Fibroblast of skin of scalp (primary cell): ENCODE measurements at places on chromosomes 1 and 21.

DNA sequence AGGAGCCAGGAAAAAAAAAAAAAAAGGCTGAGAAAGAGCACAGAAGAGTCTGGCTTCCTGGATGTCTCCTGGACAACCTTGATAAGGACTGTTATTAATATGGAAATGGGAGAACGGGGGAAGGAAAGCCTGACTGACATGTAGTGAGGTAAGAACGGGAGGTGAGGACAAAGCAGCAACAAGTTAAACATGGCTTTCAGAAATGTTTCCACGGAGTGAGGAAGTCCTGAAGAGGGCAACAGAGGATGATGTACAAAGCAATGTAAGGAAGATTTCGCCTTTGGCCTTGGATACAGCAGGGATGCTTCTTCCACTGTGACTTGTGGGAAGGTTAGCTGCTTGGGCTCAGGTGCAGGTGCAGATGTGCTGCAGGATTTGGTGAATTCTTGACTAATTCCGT is 11.9 kb upstream of the NIBAN1 start:
- DNase-seq: peak; percentile 36

GRCh38 chr1:158396646-158397045 is 2.6 kb downstream of the OR10T2 start:
- no peak for DNase-seq

DNA sequence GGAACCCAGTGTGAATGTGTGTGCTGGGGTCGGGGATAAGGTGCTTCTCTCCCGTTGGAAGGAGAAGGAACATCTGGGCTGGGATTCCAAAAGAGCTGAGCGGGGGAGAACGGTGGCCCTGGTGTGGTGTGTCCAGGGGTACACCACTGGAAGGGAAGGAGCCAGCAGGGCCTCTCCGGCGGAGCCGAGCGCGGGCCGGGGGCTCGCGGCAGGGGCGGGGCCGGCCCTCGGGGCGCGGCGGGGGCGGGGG is 231 bp upstream of the RPS6KA1 start:
- DNase-seq: no peak

- DNase-seq: no peak
Observed at GRCh38 chr1:245952383-245953026, 554.6 kb downstream of the SMYD3 start.

DNA sequence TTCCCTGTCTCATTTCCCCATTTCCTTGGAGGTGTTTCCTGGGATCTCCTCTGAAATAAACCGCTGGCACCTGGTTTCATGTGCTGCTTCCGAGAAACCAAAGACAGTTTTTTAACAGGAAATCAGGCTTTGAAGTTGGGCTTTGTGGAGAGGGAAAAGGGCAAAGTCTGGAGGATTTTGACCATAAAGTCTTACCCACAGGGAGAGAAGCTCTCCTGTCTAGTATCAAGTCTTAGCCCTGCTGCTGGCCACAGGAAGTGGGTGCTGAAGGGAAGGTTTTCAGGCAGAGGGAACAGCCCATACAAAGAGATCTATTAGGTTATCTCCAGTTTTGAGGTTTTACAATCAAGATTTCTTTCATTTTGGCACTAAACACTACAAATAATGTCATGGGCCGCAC is 29.3 kb downstream of the SLC5A9 start:
- no peak for DNase-seq

DNA sequence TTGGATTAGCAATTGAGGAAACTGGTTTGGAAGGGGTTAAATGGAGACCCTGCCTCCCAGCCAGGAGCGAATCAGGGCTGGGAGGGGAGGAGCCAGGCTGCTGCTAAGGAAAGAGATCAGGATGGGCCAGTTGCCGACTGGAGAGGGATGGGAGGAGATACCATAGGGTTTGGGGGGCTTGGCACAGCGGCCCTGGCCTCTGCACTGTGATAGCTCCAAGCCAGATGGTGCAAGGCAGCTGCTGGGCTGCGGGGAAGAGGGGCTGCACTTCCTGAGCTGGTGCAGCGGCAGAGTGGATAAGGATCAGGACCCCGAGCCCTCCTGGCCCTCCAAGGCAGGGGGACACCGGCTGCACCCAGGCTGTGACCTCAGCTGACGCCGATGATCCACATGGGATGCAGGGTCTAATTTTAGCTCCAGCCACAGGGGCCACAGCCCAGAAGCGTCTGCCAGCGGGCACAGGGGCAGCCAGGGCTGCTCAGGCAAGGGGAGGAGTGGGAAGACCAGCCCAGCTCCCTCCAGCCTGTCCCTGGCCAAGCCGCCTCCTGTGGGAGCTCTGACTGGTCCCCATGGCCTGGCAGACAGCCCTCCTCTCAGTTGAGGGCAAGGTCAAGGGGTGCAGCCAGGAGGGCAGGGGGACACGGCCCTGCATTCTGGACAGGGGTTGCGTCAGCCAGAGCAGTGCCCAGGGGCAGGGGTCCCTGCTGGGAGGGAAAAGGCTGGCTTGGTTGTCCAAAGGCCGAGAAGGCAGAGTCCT is at the start of gene EXTL1:
EXTL1 (plus strand) TSS at position 129 of the 757 bp plus-strand sequence. CDS start 872 bp downstream, outside the sequence.
- peak; percentile 59 for DNase-seq

- DNase-seq: no peak
Observed at GRCh38 chr1:43779805-43780403, 72.6 kb downstream of the ST3GAL3 start.

GRCh38 chr1:59015708-59016107 is 231.9 kb upstream of the JUN start:
- DNase-seq: peak; percentile 87

GRCh38 chr1:74650561-74650960 is 23.0 kb downstream of the ERICH3 start:
- peak; percentile 13 for DNase-seq

- no peak for DNase-seq
Observed at GRCh38 chr1:204863024-204863423, 7.6 kb upstream of the NFASC start.

- no peak for DNase-seq
Observed at GRCh38 chr1:22021061-22021460, 19.6 kb downstream of the CELA3A start.

- DNase-seq: no peak
Observed at GRCh38 chr1:101165954-101166353, 70.9 kb upstream of the S1PR1 start.

DNA sequence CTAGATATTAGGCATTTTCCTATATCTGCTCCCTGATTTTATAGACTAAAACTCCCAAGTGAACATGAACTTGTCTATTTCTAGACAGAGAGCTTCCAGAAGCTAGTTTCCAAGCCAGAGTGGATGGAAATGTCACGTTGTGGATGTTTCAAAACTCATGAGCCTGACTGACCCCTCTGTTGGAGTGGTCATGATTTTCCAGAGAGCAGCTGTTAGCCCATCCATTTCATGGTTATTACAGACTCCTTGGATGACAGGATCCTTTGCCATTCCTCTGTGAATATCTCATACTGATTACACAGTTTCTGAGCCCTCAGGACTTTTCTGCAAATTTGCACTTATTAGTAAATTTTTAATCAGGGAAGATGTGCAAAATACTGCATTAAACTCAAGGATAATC is 76.8 kb upstream of the ATF3 start:
- DNase-seq: no peak

DNA sequence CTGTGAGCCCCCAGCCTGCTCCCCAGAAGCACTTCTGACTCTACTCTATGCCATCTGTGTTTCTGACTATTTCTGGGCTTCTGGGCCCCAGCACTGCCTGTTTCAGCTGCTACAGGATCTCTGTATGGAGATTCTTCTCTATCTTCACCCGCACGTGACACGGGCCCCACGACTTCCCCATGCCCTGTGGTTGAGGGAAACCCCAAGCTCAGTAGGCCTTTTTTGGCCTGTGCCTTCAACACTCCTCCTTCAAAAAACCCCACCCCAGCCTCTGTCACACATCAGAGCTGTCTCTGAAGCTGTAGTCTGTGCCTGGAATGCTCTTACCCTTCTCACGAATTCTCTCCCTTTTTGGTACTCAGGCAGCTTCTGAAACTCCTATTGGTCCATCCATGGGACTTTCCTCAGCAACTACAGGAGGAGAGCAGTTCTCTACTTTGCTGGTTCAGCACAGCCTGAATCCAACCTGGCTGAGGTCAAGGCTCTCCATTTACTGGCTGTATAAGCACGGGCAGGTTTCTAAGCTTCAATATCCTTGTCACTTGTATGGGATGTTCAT is 2.0 kb upstream of the NID1 start:
- peak; percentile 48 for DNase-seq

GRCh38 chr1:84407524-84407923 is 9.2 kb downstream of the DNASE2B start:
- DNase-seq: no peak

DNA sequence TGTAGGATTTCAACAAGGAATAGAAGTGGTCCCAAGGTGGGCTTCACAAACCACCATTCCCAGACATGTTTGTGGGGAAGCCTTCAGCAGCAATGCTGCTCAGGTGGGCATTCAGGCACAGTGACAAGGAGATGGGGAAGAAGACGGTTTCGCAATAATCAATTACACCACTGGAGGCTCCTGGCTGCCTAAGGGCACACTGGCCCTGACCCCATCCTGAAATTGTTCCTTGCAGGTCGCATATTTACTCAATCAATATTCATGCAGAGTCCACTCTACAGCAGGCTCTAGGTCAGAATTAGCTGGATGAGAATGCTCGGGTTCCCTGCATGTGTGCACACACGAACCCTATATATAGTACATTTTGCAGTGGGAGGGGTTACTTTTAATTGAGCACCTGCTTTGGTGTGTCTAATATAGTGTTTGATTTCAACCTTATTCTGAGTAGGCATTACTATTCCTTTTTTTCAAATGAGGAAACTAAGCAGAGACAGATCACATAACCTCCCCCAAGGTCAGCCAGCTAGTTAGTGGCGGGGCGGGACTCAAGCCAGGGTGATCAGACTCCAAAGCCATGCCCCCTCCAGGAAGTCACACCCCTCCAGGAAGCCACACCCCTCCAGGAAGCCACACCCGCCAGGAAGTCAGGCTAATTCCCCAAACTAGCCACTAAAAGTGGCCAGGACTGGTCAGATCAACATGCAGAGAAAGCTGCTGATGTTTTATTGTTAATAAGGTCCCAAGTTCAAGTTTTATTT is 106.5 kb downstream of the HLCS start:
- peak; percentile 63 for DNase-seq
